Stimulated activated CD8-positive, alpha-beta memory T cell treated with anti-CD3 and anti-CD28 coated beads, Interleukin-7, amount 100 ng/mL, for 1 hour (primary cell): ENCODE measurements at places on chromosomes 7 and 10.

DNA sequence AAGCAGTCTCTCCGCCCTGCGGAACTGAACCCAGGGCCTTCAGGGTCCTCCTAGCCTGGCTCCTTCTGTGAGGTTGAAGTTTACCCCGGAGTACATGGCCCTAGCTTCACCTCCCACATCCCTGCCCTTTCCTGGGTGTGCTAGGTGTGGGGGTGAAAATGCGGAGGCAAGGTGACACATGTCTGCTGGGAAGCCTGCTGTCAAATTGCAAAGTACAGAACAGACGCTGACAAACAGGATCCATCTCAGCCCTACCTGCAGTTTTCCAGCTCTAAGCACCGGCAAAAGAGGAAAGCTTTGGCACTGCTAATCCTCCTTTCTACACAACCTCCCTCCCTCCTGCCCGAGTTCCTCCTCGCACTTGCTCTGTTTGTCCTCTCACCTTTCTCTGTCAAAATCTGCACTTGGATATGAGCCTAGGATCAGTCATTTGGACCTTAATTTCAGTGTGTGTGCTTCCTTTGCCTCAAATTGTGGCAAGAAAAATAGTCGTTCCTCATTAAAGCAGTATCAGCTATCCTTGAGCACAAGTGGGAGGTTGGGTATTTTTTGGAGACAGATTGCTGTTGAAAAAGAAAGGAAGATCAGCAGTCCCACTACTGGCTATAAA is 14.4 kb upstream of the GPR15LG start:
- no peak for DNase-seq

- no peak for DNase-seq
Observed at GRCh38 chr10:49049660-49050059, 65.7 kb downstream of the VSTM4 start.

DNA sequence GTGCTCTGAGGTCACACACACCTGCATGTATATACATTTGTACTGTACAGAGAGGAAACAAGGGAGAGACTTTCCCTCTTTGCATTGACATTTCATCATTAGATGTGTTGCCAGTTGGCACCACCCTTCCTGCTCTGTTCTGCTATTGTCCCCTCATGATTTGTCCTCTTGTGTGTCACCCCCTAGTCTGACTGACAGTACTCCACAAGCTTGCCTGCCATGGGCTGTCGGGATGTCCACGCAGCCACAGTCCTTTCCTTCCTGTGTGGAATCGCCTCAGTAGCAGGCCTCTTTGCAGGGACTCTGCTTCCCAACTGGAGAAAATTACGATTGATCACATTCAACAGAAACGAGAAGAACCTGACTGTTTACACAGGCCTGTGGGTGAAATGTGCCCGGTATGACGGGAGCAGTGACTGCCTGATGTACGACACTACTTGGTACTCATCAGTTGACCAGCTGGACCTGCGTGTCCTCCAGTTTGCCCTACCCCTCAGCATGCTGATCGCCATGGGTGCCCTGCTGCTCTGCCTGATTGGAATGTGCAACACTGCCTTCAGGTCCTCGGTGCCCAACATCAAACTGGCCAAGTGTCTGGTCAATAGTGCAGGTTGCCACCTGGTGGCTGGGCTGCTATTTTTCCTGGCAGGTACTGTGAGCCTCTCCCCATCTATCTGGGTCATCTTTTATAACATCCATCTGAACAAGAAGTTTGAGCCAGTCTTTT is 9.4 kb downstream of the CLDN12 start:
- DNase-seq: no peak

GRCh38 chr7:24378871-24379616 is 95.1 kb downstream of the NPY start:
- DNase-seq: no peak

DNA sequence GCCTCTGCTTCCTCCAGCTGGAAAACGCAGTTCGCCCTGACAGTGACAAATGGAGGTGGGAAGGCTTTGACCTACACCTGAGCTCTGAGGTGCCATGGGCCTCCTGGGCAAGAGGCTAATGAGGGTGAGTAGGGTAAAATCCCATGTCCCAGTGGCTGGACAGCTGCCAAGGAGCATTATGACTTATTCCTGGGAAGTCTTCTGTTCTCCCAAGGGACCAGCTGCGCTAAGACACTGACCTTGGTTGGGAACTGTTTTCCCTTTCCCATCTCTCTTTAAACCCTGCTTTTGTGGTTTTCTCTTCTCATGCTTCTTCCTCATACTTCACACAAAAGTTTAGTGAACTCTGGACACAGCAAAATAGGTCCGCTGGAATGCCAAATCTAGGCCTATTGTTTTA is 72.6 kb downstream of the COPG2 start:
- DNase-seq: no peak

- DNase-seq: no peak
Observed at GRCh38 chr10:17062009-17062408, 67.6 kb downstream of the CUBN start.

DNA sequence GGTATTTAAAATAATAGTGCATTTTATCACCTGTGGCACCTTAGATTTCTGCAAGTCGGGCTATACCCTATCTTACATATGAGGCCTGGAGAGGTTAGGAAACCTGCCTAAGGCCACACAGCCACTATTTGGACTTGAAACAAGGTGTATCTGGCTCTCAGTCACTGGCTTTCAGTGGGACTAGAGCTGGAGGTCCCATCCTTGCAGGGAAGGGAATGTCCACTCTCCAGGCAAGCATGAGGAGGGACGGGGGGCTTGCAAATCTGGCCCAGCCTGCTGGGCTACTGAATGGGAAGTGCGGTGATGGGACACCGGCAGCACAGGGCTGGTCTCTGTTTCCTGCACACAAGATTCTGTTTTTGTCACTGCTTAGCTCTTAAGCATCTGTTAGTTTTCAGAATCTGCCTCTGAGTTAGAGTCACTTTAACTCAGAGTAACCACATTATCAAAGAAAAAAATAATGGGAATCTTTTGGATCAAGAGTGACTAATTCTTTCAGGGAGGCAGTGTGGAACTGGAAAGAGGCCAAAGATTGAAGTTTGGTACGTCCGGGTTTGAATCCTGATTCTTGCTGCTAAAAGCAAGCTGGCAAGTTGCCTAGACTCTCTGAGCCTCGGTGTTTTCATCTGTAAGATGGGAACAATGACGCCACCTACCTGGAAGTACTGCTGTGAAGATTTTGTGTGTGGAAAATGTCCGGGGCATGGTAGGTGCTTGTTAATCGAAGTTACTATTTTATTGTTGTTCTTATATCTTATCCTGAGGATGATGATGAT is 33.8 kb upstream of the HABP2 start:
- no peak for DNase-seq

GRCh38 chr7:18445916-18446520 is 49.5 kb upstream of the HDAC9 start:
- no peak for DNase-seq

DNA sequence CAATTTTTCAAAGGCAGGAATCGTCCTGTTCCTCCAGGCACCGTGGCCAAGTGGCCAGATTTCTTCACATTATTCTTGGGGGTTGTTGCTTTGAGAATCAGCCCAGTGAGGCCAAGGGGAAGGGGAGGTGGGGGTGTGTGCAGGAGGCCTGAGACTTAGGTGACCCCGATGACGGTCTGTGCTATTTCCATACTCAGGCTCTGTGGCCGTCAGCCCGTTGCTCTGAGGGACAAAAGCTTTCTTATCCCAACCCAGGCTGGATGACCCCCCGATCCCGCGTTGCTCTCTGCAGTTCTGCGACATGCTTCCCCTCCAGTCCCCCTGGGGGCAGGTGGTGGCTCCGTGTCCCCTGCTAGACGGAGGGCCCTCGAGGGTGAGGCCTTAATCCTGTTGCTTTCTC is 14.2 kb downstream of the DOCK1 start:
- DNase-seq: no peak

GRCh38 chr7:116820149-116820548 is 42.2 kb upstream of the CAPZA2 start:
- DNase-seq: no peak

DNA sequence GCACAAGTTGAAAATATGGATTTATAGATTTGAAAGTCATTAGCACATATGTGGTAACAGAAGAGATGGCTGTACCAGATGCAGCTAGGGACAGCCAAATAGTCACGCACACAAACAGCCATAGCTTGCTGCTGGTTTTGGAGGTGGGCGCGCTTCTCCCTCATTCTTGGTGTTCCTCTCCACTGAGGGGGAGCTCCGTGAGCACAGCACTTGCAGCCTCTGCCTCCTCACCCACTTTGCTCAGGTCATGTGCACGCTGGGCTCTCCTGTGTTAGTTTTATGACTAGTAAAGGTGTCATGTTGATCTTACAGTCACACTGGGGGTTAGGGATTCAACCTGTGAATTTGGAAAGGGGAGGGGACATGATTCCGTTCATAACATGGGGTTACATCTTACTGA is 8.5 kb upstream of the ZNF786 start:
- no peak for DNase-seq

DNA sequence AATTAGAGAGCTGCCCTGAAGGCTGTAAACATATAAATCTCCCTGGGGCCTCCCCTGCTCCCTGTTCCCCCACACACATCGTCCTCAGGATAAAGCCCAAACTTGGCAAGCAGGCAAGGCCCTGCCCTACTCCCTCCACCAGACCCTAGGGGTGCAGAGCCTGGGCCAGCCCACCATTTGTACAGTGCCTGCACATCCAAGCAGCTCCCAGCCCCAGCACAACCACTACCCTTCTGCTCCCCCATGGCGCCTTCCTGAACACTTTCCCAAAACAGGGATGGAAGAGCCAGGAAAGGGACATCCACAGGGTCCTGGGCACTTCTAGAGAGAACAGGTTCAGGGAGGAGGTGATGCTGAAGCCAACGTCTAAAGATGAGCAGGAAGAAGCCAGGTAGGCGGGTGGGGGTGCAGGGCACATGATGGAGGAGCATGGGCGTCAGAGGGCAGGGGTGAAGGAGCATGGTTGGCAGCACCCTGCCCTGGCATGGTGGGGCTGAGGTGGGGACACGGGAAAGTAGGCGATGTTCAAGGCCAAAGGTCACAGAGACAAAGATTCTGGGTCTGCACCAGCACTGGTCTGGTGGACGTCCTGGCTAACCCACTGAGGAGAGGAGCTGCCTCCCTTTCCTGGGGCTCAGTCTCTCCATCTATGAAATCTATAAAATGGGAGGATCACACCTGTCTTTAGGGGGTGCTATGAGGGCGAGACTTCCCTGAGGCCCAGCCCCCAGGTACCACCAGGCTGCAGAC is 140.6 kb downstream of the ARHGAP22 start:
- DNase-seq: no peak

- DNase-seq: no peak
Observed at GRCh38 chr7:41054960-41055661, 647.8 kb downstream of the INHBA start.

DNA sequence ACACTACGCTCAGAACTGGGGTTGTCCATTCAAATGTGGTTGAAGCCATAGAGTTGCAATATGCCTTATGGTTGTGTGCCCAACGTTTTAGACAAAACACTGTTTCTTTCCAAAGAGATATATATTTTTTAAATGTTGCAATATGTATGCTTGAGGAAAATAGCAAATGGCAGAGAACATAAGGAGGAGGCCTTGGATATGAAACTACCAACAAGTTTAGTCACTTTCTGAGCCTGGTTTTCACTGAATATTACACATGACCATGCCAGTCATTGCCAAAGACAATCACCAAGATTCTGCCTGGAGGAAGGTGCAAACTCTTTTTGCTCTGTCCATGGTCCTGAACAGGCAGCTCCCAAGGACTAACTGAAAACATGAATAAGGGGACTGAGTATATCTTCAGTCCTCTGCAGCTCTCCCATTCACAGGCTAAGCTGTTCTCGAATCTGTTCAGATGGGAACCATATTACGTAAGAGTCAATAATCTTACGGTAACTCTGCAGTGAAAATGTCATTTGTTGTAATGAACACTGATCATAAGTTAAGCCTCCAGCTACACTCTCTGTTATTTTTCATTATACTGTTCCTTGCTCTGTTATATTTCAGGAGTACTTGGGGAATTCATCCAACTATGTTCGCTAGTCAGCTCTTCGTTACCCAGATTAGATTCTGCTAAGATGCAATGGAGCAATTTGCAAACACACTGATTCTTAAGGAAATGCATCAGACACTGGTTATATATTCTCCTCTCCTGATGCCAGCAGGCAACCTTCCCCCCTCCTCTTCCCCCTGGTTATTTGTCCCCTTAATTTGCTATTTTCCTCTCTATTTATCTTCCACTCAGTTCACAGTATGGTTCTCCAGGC is 90.7 kb upstream of the C1QL3 start:
- DNase-seq: no peak

GRCh38 chr7:30493228-30493627 is 11.4 kb downstream of the GGCT start:
- no peak for DNase-seq

DNA sequence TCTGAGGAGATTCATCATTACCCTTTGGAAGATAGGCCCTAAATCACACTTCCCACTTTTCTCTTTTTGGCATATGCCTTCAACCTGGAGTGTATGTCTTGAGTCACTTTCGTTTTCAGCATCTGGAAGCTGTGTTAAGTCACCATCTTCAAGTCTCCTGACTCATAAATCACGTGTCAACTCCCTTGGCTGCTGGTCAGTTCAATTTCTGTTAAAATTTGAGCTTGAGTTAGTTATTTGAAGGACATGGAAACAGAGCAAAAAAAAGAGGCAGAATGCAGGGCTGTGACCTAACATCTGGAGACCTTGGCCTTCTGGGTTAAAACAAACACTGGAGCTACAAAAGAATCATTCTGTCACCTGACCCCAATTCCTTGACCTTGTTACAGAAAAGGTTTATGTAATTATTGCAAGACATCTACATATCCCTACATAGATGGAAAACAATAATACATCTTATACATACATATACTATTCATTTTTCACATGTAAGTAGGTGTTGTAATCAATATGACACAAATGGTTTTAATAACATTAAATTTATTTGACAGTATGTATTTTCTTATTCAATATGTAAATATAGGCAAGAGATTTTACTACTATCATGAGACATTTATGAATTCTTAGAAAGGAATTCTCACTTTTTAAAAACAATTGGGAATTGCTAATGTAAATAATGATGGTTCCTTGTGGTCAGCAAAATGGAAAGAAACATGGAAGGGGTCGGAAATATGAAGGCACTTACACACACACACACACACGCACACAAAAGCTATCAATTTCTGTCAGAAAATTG is 169.7 kb upstream of the PHYHIPL start:
- DNase-seq: no peak

GRCh38 chr10:88080213-88080612 is 216.8 kb downstream of the PTEN start:
- DNase-seq: no peak

GRCh38 chr10:84156768-84157167 is 16.8 kb upstream of the GPR15LG start:
- DNase-seq: peak; percentile 19

- no peak for DNase-seq
Observed at GRCh38 chr7:128059143-128059988, 28.1 kb upstream of the LRRC4 start.

DNA sequence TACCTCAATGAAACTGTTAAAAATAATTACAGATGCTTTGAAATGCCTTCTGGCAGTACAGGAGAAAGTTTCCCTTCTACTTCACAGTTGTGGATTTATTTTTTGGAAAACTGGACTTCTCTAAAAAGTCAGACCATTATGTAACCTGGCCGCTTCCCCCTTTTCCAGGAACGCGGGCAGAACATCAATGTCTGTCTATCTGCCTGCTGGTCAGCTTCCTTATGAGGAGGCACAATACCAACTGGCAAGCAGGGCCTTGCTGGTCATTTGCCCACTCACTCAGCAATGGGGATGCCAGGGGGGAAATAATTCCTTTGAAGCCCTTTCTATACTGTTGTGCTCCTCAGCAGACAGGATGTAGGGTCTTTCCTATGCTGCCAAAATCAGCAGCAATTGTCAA is 22.5 kb upstream of the ADRB1 start:
- DNase-seq: no peak

GRCh38 chr7:83796760-83797159 is 147.8 kb upstream of the SEMA3E start:
- DNase-seq: no peak

- DNase-seq: no peak
Observed at GRCh38 chr10:69043931-69044531, 43.9 kb upstream of the SRGN start.
